ENCODE measurements at places on chromosomes 12 and 14.
A peak's percentile ranks its signal among the peaks of the same experiment; 100 is the strongest.

GRCh38 chr14:36028218-36028617 lies 148.3 kb downstream of the PTCSC3 start:
- DNase-seq: no peak

- DNase-seq: no peak
These were observed 1.2 kb downstream of the DUSP16 start for GRCh38 chr12:12561371-12562015.

DNA sequence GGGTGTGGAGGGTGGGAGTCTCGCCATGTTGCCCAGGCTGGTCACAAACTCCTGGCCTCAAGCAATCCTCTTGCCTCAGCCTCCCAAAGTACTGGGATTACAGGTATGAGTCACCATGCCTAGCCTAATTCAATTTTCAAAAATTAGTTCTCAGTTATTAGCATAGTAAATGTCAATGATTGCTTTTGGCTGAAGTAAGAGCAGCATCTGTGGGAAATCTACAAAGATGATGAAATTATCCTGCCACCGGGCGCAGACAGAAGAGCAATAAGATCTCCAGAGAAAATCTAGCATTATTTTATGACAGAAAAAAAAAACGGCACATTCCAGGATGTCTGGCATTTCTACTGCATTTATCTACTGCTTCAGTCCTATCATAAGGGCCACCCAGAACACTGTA lies 97.9 kb upstream of the DAAM1 start:
- no peak for DNase-seq

GRCh38 chr12:57151741-57152630 lies 4.6 kb upstream of the LRP1-AS start:
- DNase-seq: no peak

DNA sequence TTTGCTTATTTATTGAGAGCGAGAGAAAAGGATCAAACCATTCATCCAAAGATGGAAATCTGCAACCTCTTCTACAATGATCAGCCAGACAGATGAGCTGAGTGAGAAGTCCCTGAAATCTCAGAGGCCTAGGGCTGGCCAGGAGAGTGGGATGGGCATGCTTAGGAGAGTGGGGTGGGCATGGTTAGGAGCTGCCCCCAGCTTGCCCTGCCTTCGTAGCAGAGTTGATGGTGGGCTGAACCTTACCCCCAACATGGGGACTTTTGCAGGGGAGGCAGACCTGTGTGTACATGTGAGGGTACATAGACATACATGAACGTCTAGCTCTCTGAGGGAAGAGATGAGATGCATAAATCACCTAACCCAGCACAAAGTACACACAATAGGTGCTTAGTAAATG lies 95.7 kb upstream of the ESRRB start:
- DNase-seq: no peak

DNA sequence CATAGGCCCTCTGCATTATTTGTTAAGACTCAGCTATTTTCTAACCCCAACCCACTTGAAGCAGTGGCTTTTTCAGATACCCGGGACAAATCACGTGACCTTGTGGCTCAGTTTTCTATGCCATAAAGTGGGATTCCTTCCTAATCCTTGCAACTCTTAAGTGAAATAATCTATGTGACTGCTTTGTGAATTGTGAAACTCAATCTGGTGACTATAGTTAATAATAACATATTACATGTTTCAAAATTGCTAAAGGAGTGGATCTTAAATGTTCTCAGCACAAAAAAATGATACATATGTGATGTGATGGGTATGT lies 17.3 kb downstream of the EML1 start:
- no peak for DNase-seq

DNA sequence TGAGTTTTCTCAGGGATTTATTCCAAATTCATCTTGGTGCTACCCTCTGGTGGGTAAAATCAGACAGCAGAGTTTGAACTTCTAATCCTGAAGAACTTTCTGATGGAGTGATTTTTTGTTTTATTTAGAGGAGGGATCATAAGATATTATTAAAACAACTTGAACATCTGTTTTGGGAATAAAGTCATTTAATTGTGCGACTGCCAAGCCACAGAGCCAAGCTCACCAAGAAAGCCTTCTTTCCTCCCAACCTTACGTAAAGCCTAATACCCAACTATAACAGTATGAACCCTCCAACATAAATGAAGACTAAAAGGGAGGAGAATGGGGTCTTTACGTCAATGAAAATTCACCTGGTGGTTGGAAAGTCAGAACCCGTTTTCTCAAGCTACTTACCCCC lies 205.5 kb upstream of the IGF1 start:
- no peak for DNase-seq

- DNase-seq: no peak
These were observed 13.9 kb downstream of the SLC39A5 start for GRCh38 chr12:56243731-56244181.

DNA sequence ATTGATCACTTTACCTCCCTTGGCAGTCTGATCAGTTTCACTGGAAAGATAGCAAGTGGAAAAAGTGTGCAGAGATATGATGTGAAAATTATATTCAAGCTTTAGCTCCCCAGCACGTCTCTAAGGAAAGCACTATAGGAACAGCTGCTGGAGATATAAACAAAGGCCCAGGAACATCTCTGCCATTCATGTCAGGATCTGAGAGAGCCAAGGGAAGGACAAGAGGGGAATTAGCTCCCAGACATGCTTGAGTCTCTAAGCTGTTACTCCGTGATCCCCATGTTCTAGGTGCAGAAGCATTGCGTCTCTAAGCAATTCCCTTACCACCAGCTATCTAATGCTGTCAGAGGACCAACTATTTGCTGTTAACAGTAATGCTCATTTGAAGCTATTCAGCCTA lies 700.2 kb downstream of the DIO2 start:
- no peak for DNase-seq

GRCh38 chr12:4540638-4541037 lies 1.9 kb downstream of the RAD51AP1 start:
- peak; percentile 20 for DNase-seq

DNA sequence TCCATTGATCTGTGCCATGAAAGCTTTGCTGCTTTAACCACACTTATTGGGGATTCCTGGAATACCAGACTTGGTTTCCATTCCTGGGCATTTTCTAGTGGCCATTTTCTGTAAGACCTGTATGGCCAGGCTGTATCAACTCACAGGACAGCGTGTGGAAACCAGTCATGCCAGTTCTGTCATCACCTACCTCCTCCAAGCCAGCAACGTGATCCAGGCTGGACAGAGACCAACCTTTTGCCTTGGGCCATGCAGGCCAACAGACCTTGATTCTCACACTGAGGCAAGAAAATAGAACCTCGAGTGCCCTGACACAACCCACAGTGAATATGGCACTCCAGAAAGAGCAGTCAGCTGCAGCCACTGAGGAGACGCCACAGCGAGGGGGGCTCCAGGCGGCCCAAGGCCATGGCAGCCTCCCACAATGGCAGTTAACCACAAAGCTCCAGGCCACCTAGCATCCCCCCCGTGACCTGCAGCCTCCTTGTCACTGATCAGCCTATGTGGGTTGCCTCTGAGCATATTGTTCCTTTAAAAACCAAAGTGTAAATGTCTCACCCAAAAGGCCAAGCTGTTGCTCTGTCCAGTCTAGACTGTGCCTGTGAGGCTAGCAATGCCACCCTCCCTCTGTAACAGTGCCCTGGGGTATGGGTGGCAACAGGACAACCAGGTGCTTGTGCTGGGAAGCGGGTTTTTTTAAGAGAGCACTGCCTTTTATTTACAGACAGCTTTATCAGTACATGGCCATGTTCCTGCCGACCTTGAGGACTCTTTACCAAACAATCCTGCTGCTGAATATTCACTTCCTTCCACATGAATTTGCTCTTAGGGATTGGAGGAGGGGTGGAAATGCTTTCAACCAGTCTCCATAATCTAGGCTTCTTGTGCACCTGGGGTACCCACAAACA lies 168.7 kb upstream of the HIF1A start:
- no peak for DNase-seq
